ENCODE measurements at places on chromosomes 3 and 15.

DNA sequence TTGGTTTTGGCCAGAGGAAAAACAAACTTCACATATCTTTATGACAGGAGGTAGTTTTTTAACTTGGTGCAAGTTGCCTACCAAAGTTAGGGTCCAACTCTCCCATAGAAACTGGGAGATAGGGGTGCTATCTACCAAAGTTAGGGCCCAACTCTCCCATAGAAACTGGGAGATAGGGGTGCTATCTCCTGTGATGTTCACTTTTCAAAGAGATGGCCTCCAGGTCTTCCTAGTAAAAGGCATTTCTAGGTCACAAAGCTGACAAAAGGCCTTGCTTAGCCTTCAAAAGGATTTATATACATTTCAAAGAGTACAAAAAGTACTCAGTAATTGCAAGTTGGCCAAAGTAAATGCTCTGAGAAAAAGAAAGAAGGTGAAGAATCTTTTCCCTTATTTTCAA is 27.1 kb downstream of the IL1RAP start:
- no peak for DNase-seq

- no peak for DNase-seq
These were observed at the start of gene FBLN2 for GRCh38 chr3:13548696-13549622. Gene FBLN2, plus strand, starts transcription at chr3:13549125. Its CDS starts 21,231 bp downstream, at chr3:13570356.

GRCh38 chr3:100160521-100160920 is 46.2 kb upstream of the FILIP1L start:
- DNase-seq, result no peak

- DNase-seq, result no peak
These were observed 39.3 kb upstream of the INSYN1 start for GRCh38 chr15:73792415-73792814.

DNA sequence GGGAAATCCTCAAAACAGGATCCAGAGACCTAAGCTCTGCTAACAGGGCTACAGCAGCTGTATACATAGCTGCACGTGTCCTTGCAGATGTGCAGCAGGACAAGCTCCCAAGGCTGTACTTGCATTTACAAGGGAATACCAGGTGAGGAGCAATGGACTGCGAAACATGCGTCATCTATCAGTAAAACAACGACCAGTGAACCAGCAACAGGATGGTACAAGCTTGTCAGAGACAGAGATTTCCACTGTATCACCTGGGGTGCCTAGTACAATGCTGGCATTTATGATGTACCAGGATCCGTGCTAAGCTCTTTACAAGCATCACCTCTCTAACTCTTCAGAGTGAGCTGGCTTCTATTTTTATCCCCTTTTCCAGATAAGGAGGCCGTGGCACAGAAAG is 227.3 kb downstream of the FOXP1 start:
- DNase-seq, result no peak

DNA sequence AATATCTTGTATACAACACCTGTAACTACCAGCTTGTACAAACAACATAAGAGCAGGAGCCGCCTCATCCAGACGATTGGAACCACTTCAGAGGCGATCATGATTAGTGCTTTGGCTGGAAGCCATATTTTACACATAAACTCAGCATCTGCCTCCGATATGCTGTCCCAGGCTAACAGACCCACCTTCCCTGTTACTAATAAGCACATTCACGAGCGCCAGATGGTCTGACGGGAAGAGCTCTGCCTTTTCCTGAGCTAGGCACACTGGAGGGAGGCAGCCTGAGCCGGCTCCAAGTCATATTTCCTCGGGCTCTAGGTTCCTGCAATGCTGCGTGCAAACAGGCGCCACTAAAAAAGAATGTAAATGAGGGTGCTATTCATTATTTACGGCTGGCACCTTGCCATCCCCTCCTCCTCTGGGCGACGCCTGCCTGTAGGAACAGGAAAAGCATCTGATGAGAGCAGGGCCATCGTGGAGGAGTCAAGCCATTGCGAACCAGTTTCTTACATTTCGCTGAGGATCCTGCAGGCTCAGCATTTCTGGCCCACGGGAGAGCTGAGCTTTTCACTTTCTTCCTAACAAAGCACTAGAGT is 98.2 kb downstream of the ANXA2 start:
- DNase-seq, result no peak

All from effector memory CD4-positive, alpha-beta T cell (primary cell).